ENCODE measurements at places on chromosomes 12 and 14. TPM values are rescaled to one million over a fixed set of nuclear protein-coding genes. Genes with fewer than 3 reads are reported as not detected.

The SYNDIG1L gene
- total RNA-seq: not detected

The SOAT2 gene
- not detected for total RNA-seq

The PPP4R4 gene
- 0.22 TPM for total RNA-seq

The RNF34 gene
- total RNA-seq: 42.8 TPM

The BBS10 gene
- 15.8 TPM for total RNA-seq

The SRGAP1 gene
- total RNA-seq: 13.0 TPM

DNA sequence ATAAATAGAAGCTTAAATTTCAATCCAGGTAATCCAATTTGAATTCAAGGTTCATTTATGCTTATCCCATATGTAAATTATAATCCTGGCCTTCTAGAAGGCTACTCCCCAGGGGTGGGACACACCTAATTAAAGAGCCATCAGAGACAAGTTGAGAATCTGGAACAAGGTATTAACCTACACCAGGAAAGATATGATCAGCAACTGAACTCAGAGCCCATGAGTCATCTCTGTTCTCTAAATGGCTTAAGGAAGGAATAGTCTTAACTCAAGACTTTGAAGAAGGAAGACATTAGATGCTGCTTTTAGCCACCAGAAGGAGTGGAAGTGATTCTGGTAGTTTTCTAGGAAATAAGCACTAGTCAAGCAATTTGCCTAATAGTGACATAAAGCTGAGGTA is 88.0 kb downstream of the KIF21A start:
- DNase-seq: no peak
- H3K4me1 ChIP-seq: no peaks in the 10 kb centered on the region
- H3K27ac ChIP-seq: no peak overlapping the region
- no peak overlapping the region for H3K4me3 ChIP-seq
- H3K36me3 ChIP-seq: no peaks in the 10 kb centered on the region
- no peaks in the 10 kb centered on the region for H3K27me3 ChIP-seq

DNA sequence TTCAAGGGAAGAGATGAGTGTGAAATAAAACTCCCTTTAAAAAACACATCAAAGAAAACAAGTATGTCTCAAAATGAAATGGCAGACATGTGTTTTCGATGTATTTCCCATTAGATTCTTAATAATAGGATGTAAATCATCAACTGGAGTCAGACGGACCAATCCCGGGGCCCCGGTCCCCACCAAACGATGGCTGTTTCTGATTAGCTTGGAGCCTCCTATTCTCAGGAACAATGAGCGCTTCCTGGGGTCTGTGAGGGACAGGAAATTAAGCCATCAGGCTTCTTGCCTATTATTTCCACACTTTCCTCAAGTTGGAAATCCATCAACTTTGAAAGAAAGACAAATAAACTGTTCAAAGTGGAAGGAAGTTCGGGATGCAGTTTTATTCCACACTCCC is 179.4 kb downstream of the EFCAB11 start:
- no peak overlapping the region for H3K27ac ChIP-seq
- no peaks in the 10 kb centered on the region for H3K27me3 ChIP-seq
- H3K4me1 ChIP-seq: no peaks in the 10 kb centered on the region
- DNase-seq: no peak
- H3K36me3 ChIP-seq: no peaks in the 10 kb centered on the region

DNA sequence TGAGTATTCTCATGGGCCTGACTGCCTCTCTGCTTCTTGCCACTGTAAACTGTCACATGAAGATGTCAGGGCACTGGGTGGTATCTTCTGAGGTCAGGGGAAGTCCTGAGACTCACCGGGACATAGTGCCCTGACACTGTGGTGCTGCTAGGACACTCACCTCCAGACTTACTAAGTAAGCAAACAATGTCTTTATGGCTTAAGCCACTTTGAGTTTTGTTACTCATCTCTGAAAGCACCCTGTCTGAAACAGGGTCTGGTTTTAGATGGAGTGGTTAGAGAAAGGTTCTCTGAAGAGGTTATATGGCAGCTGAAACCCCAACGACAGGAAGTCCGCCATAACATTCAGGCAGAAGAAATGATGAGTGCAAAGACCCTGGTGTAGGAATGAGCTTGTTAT is 22.7 kb downstream of the GPR19 start:
- DNase-seq: no peak
- no peak overlapping the region for H3K27ac ChIP-seq
- no peaks in the 10 kb centered on the region for H3K27me3 ChIP-seq
- H3K36me3 ChIP-seq: no peaks in the 10 kb centered on the region

DNA sequence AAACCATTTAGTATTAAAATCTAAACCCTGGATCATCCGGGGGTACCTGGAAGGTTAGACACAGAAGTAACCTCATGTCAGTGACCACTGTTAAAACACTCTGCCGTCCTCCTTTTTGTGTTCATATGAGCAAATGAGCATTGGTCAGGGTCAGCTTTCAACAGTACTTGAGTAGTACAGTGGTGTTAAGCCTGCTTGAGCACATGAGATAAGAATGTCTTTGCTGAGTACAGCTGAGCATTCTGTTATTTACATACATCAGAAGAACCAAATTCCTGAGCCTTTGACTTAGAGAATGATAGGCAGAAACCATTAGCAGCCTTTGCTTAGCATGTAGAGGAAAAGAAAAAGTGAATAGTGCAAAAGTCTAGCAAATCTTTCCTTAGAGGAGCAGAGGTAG is 38.6 kb upstream of the LRTM2 start:
- no peaks in the 10 kb centered on the region for H3K36me3 ChIP-seq
- no peak for DNase-seq
- no peak overlapping the region for H3K27ac ChIP-seq
- no peak overlapping the region for H3K4me3 ChIP-seq

- no peak overlapping the region for H3K27ac ChIP-seq
- H3K36me3 ChIP-seq: no peaks in the 10 kb centered on the region
- no peak for DNase-seq
- H3K27me3 ChIP-seq: no peaks in the 10 kb centered on the region
- H3K4me3 ChIP-seq: no peak overlapping the region
Observed at GRCh38 chr12:76244300-76244699, 103.9 kb downstream of the BBS10 start.

- H3K36me3 ChIP-seq: 0 out of 2 replicates have a peak, but pooled peaks cover 2% of the 10 kb centered on the region
- no peaks in the 10 kb centered on the region for H3K27me3 ChIP-seq
- DNase-seq: no peak
- H3K27ac ChIP-seq: no peak overlapping the region
- H3K4me1 ChIP-seq: no peaks in the 10 kb centered on the region
- no peak overlapping the region for H3K4me3 ChIP-seq
Observed at GRCh38 chr14:75077794-75078193, 8.4 kb downstream of the ZC2HC1C start.

DNA sequence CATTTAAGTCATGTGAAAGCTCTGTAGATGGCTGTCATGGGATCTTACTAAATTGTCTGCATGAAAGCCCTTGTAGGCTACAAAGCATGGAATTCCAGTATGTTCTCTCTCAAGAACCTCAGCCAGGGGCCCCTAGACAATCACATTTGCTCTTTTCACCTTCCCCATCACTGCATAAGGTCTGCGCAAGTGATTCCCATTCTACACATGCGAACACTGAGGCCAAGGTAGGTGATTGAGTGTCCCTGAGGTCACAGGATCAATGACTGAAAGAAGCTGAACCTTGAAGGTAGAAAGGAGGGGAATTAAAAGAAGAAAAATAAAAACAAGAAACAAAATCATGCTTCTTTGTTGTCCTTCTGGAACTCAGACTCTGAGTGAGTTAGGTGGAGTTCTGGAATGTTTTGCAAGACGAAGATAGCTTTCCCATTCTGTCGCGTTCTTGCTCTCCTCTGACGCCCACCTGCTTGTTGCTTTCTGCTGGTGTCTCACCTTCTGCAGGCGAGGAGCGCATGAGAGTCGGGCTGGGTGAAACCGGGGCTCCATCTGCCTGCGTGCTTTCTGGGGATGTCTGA is 79.9 kb downstream of the SPRING1 start:
- no peaks in the 10 kb centered on the region for H3K36me3 ChIP-seq
- no peak for DNase-seq
- H3K27me3 ChIP-seq: 0 out of 2 replicates have a peak, but pooled peaks cover 5% of the 10 kb centered on the region
- H3K4me3 ChIP-seq: peak overlapping the region; percentile 62

GRCh38 chr12:68568922-68569569 is 41.7 kb upstream of the RAP1B start:
- H3K4me3 ChIP-seq: no peak overlapping the region
- H3K4me1 ChIP-seq: peaks cover 26% of the 10 kb centered on the region
- no peaks in the 10 kb centered on the region for H3K27me3 ChIP-seq
- H3K27ac ChIP-seq: no peak overlapping the region

DNA sequence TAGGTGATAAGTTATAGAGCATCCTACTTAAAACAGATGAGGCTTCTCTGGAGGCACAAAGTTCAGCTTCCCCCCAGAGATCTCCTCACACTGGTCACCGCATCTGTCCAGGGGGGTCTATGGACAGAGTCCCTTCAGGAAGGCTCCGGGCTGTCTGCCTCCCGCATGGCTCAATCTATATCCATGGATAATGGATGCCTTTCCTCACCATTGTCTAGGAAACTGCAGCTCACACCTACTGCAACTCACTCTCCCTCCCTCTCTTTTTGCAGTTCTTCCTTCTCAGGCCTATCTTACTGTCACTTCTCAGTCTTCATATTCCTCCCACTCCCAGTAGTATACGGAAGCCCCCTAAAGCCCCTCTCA is 100.6 kb upstream of the BCL2L14 start:
- no peak overlapping the region for H3K27ac ChIP-seq
- H3K4me1 ChIP-seq: no peaks in the 10 kb centered on the region
- no peak overlapping the region for H3K4me3 ChIP-seq
- 0 out of 2 replicates have a peak, but pooled peaks cover 13% of the 10 kb centered on the region for H3K27me3 ChIP-seq
- H3K36me3 ChIP-seq: no peaks in the 10 kb centered on the region

GRCh38 chr12:42766754-42767153 is 177.2 kb upstream of the PRICKLE1 start:
- H3K4me1 ChIP-seq: peaks cover 6% of the 10 kb centered on the region
- no peak for DNase-seq
- no peaks in the 10 kb centered on the region for H3K27me3 ChIP-seq
- no peaks in the 10 kb centered on the region for H3K36me3 ChIP-seq
- H3K27ac ChIP-seq: no peak overlapping the region
- H3K4me3 ChIP-seq: no peak overlapping the region

- H3K36me3 ChIP-seq: no peaks in the 10 kb centered on the region
- peak; percentile 71 for DNase-seq
- H3K4me1 ChIP-seq: no peaks in the 10 kb centered on the region
- peak overlapping the region; percentile 77 for H3K27ac ChIP-seq
- H3K4me3 ChIP-seq: peak overlapping the region; percentile 73
- H3K27me3 ChIP-seq: no peaks in the 10 kb centered on the region
Observed at GRCh38 chr14:105299654-105300541, 903 bp downstream of the BRF1 start.

DNA sequence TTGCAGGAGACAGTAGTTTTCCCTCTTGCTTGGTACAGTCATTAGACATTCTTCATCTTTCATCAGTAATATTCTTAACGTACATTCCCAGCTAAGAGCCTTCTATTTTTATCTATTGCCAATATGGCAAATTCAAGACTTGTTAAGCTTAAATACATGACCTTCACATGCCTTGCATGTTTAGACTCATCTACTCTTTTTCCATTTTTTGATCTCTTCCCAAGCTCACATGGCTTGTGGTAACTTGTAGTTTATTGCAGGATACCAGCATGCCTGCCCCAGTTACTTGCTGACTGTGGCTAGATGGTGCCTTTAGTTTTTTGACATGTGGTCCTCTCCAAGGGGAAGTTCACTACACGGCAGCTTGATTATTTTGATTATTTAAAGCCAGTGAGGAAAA is 729.0 kb downstream of the SLC6A15 start:
- no peaks in the 10 kb centered on the region for H3K4me1 ChIP-seq
- no peak for DNase-seq
- no peaks in the 10 kb centered on the region for H3K36me3 ChIP-seq
- H3K4me3 ChIP-seq: no peak overlapping the region
- H3K27me3 ChIP-seq: no peaks in the 10 kb centered on the region

- H3K4me3 ChIP-seq: no peak overlapping the region
- H3K27ac ChIP-seq: no peak overlapping the region
- H3K27me3 ChIP-seq: no peaks in the 10 kb centered on the region
Observed at GRCh38 chr12:64672925-64673409, 62.7 kb downstream of the RASSF3 start.

- no peak overlapping the region for H3K4me3 ChIP-seq
- peaks cover 3% of the 10 kb centered on the region for H3K27me3 ChIP-seq
- no peak for DNase-seq
- H3K27ac ChIP-seq: no peak overlapping the region
Observed at GRCh38 chr12:106174876-106175275, 36.1 kb upstream of the NUAK1 start.

All from GM23248 (cell line).